ENCODE measurements at places on chromosomes 3 and 15.

GRCh38 chr3:182491577-182491976, 301.7 kb upstream of the ATP11B start:
- no peak for DNase-seq

- peak; percentile 95 for DNase-seq
These were observed 158.1 kb upstream of the ZNF385D start for GRCh38 chr3:21909096-21909495.

GRCh38 chr3:16374047-16374934, 109.3 kb downstream of the OXNAD1 start:
- DNase-seq = no peak

- DNase-seq = no peak
These were observed 15.9 kb downstream of the CORO2B start for GRCh38 chr15:68594533-68595259.

- no peak for DNase-seq
These were observed 806.2 kb downstream of the NSUN3 start for GRCh38 chr3:94869059-94869547.

GRCh38 chr3:153379516-153379915, 217.5 kb downstream of the RAP2B start:
- no peak for DNase-seq

DNA sequence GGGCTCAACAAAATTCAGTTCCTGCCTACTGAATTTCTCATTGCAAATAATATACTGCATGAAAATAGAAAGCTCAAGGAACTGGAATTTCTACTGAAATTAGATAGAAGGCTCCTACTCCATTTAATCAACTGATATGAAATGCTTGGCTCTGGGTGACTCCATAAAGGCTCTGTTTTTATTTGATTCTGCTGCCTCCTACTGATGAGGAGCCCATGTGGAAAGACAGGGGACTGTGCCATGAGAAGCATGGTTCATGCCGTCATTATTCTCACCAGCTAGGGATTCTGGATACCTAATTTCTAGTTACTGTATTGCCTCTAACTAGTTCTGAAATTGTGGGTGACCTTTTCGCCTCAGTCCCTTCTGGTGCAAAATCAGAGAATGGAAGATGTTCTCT, 366.2 kb upstream of the DPH6 start:
- no peak for DNase-seq

- no peak for DNase-seq
These were observed 131.1 kb upstream of the NSMCE3 start for GRCh38 chr15:29400701-29401100.

All from muscle of back (tissue), 13 donors.